ENCODE measurements at places on chromosomes 5 and 9. TPM values are rescaled to one million over a fixed set of nuclear protein-coding genes. Genes with fewer than 3 reads are reported as not detected.

PCDHGA2 gene
- 0.58 TPM for total RNA-seq

TSLP gene
- not detected for total RNA-seq

PRDM12 gene
- 0.38 TPM for total RNA-seq

AK8 gene
- total RNA-seq: 1.1 TPM

FAM153A gene
- total RNA-seq: not detected

BAAT gene
- 0.23 TPM for total RNA-seq

TAF11L5 gene
- not detected for total RNA-seq

All from A549 treated with Mapracorat at 1 μM for 4 hours (cell line).